GM13976 (cell line): ENCODE measurements at places on chromosomes 2 and 18.

DNA sequence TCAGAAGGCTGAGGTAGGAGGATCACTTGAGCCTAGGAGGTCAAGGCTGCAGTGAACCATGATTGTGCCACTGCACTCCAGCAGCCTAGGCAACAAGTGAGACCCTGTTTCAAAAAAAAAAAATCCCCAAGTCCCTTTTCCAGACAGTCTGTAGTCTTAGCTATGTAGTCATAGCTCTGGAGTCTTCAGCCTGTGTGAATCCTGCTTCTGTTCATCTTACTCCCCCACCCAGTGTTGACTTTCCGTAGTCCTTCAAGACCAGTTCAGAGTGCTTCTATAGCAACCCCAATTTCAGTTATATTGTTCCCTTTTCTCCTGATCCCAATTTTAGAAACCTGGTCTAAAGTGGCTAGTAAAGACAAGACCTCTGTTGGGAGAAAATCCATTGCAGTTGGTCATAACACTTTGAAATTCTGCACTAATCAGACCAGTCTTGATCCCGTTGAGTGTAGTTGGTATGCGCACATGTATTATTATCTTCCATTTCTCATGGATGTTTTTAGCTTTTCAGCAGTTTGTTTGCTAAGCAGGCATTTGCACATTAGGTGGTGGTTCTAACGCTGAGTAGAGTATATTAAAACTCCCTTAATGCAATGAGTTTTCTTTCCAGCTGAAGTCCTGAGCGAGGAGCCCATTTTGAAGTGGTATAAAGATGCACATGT lies 9.0 kb downstream of the BZW1 start:
- no peak for DNase-seq

DNA sequence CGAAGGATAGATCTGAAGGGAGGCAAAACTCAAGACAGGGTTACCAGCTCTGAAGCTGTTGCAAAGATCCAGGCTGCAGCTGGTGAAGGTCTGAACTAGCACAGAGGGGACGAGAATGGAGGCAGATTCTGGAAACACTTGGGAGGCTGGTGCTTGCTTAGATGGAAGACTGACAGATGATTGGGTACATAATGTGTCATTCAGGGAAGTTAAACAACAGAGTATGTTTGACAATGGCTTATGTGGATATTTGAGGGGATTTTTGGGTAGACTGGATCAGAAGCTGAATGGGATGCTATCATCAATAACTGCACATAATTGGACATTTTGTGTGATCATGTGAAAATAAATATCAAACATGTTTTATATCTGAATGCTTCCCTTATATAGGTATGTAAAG lies 2.3 kb upstream of the ZNF396 start:
- no peak for DNase-seq

- DNase-seq: no peak
Measured at GRCh38 chr18:2173486-2173885, 397.8 kb downstream of the METTL4 start.

GRCh38 chr2:97995026-97995733 lies 568 bp downstream of the TMEM131 start:
- peak; percentile 77 for DNase-seq

GRCh38 chr2:242004902-242005230 lies 135.3 kb downstream of the RTP5 start:
- DNase-seq: no peak

GRCh38 chr2:62704654-62705006 lies 883 bp upstream of the EHBP1 start:
- DNase-seq: no peak

- DNase-seq: no peak
Measured at GRCh38 chr2:110843959-110844510, 111.7 kb downstream of the ACOXL start.

GRCh38 chr2:186887107-186888090 lies 38.4 kb upstream of the ZSWIM2 start:
- no peak for DNase-seq

- DNase-seq: no peak
Measured at GRCh38 chr2:15968280-15969178, 28.2 kb downstream of the MYCN start.

- no peak for DNase-seq
Measured at GRCh38 chr2:160561551-160562295, 68.1 kb upstream of the RBMS1 start.

DNA sequence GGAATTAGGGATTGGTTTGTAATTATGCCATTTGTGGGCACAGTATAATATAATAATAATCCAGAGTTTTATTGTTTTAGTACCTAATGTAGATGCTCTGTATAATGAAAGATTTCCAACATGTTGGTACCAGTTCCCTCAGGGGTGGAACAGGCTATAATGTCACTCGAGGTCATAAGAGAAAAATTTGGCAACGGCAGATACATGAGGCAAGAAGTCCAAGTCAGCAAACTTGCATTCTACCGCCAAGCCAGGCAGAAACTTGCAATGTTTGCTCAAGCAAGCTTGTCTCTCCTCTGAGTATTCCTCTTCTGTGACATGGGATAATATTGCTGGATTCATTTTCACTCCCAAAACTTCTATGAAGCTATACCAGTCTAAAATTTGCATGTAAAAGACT lies 520.0 kb upstream of the SALL3 start:
- no peak for DNase-seq

GRCh38 chr2:36455788-36456187 lies 100.2 kb downstream of the CRIM1 start:
- DNase-seq: no peak

DNA sequence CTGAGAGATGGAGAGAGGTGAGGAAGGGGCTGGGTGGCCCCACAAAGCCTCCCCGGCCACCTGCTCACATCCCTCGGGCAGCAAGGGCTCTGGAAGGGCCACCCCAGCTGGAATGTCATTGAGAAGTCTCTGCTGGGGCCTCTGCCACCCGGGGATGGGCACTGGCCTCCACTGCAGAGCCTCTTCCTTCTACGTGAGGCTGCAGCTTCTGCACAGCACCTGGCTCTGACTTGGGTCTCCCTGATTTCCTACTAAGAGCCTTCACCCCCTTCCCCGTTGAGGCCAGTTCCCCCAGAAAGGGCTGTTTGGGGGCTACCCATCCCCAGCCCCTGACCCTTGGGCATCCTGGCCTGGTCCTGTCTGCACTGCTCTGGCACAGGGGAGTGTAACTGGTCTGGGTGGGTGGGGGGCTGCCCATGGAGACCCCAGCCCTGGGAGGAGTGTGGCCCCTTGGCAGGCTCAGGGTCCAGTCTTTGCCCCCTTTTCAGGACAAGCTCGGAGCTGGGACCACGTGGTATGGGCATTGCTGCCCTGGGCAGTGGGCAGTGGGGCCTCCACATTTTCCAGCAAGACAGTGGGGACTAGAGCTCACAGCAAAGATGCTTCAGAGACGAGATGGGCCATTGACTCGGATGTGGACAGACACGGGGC lies 5.6 kb downstream of the PDCD1 start:
- peak; percentile 37 for DNase-seq

DNA sequence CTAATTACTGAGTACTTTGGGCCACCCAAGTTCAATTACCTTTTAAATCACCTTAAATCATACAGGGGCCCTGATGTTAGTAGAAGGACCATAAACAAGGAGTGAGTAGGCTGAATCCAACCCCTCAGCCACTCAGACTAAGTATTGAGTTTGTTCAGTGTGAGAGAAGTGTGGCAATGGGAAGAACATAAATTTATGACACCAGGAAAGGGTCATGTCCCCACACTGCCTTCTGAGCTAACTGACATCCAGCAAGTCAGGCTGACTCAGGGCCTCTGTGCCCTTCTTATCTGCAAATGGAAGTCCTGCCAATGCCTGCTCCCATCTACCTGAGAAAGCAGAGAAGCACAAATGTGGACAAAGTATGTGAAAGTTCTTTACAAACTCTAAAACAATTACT lies 12.9 kb downstream of the PLEKHM3 start:
- no peak for DNase-seq

DNA sequence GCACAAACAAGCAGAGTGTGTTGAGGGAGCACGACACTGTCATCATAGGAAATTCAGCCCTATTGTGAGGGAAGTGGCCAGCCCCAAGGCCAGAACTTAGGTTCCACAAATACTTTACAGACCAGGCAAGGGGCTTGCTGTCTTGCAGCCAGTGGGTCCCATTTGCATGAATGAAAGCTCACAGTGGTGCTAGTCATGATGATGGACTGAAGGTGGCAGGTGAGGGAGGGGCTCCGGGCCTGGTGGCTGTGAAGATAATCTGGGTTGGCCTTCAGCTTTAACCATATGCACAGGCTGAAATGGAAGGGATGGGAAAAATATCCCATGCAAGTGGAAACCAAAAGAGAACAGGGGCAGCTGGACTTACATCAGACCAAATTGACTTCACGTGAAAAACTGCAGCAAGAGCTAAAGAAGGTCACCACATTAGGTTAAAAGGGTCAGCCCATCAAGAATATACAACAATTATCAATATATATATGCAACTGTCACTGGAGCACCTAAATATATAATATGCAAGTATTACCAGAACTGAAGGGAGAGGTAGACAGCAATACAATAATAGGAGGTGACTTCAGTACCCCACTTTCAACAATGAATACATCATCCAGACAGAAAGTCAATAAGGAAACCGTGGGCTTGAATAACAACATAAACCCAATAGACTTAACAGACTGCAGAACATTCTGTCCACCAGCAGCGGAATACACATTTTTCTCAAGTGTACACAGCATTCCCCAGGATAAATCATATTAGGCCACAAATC lies 39.6 kb downstream of the DCDC2C start:
- no peak for DNase-seq

DNA sequence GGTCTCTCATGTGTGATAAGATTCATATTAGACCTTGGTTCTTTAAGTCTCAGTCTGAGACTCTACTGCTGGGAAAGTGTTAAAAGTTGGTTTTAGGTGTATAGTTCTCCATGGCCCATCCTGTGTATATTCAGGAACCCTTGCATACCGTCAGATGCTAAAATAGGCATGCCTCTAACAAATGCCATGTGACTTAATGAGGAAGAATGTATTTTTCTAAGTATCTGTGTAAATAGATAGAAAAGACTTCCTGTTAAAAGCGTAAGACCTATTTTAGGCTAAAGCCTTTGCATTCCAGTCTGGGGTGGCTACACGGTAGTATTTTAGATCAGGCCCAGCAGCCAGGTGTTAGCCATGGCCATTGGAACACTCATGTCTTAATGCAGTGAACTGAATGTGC lies 73.3 kb downstream of the RHBDD1 start:
- DNase-seq: no peak

- DNase-seq: no peak
Measured at GRCh38 chr2:189300916-189301315, 121.4 kb upstream of the COL5A2 start.

GRCh38 chr18:70291295-70291574 lies 2.4 kb downstream of the SOCS6 start:
- no peak for DNase-seq

DNA sequence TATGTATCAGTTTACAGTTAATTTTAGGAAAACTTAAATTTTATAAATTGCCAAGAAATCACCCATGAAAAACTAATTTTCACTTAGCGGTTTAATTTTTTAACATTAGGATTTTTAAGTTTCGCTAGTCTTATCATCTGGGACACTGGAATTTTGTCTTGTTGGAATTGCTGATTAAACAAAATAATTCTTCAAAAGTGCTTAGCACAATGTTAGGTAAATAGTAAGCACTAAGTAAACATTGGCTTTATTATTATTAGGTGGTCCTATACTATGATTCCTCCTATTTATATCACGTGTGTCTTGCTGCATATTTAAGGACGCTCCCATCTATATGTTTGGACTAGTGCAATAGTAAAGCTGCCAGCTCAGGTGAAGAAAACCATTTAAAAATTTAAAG lies 54.6 kb upstream of the MAP4K3 start:
- no peak for DNase-seq

- DNase-seq: no peak
Measured at GRCh38 chr18:10312326-10313015, 142.0 kb upstream of the APCDD1 start.

- no peak for DNase-seq
Measured at GRCh38 chr2:96859099-96859649, 1.4 kb upstream of the ANKRD39 start.
